ENCODE measurements at places on chromosomes 4 and X.

DNA sequence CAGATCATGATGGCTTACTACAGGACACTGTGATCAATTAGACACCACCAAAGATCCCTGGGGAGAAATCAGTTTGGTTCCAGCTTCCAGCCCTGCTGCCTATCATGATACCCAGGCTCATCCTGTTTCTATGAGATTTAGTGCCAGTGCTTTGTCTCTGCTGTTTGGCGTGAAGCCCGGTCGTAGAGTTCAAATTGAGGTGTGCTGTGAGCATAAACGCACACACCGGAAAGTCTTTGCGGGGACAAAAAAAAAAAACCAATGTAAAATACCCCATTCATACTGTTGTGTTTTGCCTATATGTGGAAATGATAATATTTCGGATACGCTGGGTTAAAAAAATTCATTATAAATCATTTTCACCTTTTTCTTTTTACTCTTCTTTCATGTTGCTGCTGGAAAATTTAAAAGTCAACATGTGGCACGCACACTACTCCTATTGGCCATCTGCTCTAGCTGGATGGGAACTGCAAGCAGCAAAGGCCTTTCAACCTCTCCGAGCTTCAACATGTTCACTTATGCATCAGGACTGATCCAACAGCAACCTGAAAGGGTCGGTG, 607 bp upstream of the DKC1 start:
- DNase-seq = no peak

GRCh38 chr4:122701061-122701460, 31.4 kb upstream of the BBS12 start:
- no peak for DNase-seq

DNA sequence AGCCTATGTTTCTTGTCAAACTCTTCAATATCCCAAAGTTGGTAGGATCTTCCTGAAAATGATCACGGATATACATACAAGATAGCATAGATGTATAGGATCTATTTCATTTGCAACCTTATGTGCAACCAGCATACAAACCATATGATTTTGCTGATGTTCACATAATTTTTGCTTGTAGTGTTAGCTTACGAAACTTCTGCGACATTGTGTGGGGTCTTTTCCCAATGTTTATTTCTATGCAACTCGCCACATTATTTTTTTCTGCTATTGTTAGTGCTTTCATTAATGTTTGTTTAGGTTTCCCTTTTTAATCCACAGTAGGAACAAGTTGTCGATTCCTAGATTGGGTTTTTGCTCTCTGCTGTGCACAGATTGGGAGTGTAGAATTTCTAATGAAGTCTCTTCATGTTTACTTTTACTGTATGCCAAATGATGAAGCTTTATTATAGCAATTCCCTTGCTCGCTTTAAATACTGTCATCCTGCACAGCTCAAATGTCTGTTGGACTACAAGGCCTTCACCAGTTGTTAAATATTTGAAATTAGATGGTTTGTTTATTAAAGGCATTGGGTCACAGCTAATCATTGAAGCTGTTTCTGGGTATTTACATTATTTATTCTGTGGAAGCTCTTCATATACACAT, 257.6 kb upstream of the PCDH7 start:
- DNase-seq = no peak

GRCh38 chr4:158299459-158300007, 89.2 kb downstream of the TMEM144 start:
- no peak for DNase-seq

GRCh38 chr4:166535865-166536264, 662.8 kb downstream of the TLL1 start:
- DNase-seq = no peak

GRCh38 chr4:82728301-82728700, 70.3 kb downstream of the SCD5 start:
- DNase-seq = no peak

DNA sequence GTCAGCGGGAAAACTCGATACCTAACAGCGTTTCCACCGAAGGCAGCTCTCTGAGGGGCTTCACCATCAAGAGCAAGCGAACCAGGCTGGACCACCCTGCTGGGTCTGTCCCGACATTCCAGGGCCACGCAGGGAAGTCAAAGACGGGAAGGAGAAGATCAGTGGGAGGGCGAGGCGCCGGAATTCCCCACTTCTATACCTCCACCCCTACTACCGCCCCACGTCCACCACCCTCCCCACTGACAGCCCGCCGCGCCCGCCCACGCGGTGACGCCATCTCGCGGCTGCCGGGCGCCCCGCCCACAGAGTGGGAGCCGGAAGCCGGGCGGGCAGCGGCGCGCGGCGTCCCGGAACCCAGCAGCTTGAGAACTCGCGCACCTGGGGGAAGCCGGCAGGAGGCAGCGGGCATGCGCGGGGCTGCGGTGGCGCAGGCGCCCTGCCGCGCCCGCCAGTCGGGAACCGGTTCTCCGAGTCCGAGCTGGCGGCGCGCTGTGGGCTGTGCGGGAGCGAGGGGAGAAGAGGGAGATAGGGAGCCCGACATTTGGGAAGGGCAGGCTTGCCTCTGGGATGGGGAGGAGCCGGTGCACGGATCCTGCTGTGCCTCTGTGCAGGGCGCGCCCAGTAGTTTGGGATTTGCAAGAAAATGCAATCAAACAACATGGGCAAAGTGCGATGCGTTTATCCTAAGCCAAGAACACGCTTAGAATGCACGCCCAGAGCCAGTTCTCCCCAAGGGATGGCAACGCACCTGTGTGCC, 3.2 kb upstream of the STIM2 start:
- peak; percentile 88 for DNase-seq

DNA sequence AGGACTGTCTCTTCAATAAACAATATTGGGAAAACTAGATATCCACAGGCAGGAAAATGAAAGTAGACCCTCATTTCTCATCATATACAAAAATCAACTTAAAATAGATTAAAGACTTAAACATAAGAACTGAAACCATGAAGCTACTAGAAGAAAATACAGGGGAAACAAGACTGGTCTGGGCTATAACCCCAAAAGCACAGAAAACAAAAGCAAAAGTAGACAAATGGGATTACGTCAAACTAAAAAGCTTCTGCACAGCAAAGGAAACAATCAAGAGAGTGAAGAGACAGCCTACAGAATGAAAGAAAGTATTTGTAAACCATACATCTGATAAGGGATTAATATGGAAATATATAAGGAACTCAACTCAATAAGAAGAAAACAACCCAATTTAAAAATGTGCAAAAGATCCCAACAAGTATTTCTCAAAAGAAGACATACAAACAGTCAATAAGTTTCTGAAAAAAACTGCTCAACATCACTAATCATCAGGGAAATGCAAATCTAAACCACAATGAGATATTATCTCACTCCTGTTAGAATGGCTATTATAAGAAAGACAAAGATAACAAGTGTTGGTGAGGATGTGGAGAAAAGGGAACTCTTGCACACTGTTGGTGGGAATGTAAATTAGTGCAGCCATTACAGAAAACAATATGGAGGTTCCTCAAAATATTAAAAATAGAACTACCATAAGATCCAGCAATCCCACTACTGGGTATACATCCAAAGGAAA, 325.3 kb upstream of the RASGEF1B start:
- no peak for DNase-seq

GRCh38 chrX:114361076-114361725, 222.7 kb upstream of the HTR2C start:
- DNase-seq = no peak

DNA sequence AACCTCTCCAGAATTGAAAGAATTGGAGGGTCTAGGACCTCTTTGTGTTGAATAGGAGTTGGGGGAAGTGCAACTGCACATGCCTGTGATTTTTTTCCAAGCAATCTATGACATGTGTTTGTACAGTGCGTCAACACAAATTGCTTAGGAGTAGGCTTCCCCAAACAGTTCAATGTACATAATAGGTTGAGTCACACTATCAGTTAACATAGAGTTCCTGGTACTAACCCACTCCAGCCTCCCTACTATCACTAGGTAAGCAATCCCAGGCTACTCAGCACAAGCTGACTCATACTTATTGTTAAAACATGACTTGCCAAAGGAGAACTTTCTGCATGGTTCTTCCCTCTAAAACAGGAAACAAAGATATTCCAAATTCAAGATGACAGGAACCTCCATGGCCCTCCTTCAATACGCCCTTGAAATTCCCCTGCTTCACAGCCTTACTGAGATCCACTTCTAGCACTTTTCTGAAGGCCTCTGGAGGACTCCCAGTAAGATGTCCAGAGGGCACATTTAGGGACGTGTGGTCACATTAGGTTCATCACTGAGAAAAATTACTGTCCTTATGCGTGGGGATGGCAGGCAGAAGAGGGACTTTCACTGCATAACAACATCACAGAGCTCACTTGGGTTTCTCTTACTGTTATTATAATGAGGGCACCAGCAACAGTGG, 8.4 kb upstream of the VSIG1 start:
- no peak for DNase-seq

GRCh38 chrX:134115270-134115669, 121.7 kb upstream of the CCDC160 start:
- DNase-seq = no peak

GRCh38 chr4:6969826-6970800, 60.5 kb downstream of the TBC1D14 start:
- DNase-seq = no peak

Data from activated CD4-positive, alpha-beta T cell treated with anti-CD3 and anti-CD28 coated beads, Interleukin-2, amount 50 U/mL, for 48 hours (primary cell).